ENCODE measurements at places on chromosomes 1 and 21. TPM values are rescaled to one million over a fixed set of nuclear protein-coding genes. Genes with fewer than 3 reads are reported as not detected.

- peaks cover 11% of the 10 kb centered on the region for H3K4me1 ChIP-seq
- no peaks in the 10 kb centered on the region for H3K36me3 ChIP-seq
- H3K27ac ChIP-seq: no peak overlapping the region
- H3K4me3 ChIP-seq: no peak overlapping the region
- H3K27me3 ChIP-seq: no peaks in the 10 kb centered on the region
- no peak for DNase-seq
Observed at GRCh38 chr1:235275223-235275622, 52.8 kb downstream of the ARID4B start.

GRCh38 chr1:6180707-6181311 lies 688 bp upstream of the CHD5 start:
- no peak overlapping the region for H3K4me3 ChIP-seq
- DNase-seq: peak; percentile 40
- H3K36me3 ChIP-seq: no peaks in the 10 kb centered on the region
- H3K27ac ChIP-seq: no peak overlapping the region

DNA sequence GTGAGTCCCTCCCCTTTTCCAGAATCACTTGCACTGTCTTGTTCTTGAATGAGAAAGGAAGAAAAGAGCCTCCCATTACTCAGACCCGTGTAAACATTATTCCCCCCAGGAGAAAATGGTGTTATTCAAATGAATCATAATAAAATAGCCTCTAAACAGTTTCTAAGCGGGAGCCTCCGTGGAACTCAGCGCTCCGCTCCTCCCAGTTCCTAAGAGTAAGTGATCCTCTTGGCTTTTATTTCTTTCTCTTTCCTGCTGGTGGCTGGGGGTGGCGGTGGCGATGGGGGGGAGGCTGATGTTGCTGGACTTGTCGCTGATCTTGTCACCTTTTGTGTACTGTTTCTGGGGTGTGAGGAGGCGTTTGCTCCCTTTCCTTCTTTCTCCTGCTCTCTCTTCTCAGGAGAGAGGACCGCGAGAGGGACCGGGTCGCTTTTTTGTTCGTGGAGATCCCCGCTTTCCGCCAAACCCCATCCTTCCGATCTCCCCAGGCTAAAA lies 781 bp downstream of the PROX1 start:
- H3K4me3 ChIP-seq: peak overlapping the region; percentile 53
- no peaks in the 10 kb centered on the region for H3K36me3 ChIP-seq
- H3K4me1 ChIP-seq: peaks cover 11% of the 10 kb centered on the region
- H3K27me3 ChIP-seq: no peaks in the 10 kb centered on the region

The C1orf185 gene
- polyA plus RNA-seq: not detected

The DCAF6 gene
- 51.1 TPM for polyA plus RNA-seq

The MARK1 gene
- 1.2 TPM for polyA plus RNA-seq

DNA sequence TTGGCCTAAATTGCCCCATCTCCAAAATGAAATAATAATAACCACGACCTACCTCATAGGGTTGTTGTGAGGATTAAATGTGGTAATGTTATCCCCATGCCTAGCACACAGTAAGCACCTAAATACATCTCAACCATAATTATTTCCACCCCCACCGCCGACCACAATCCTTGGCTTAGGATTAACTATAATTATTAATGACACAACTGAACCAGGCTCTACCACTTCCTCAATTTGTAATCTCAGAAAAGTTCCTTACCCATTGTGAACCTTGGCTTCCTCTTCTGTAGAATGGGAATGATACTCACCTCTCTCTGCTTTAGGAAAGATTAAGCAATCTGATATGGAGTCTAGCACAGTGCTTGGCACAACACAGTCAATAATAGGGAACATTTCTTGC lies 44.3 kb upstream of the TACSTD2 start:
- H3K27ac ChIP-seq: no peak overlapping the region
- H3K36me3 ChIP-seq: no peaks in the 10 kb centered on the region
- H3K27me3 ChIP-seq: no peaks in the 10 kb centered on the region
- H3K4me1 ChIP-seq: no peaks in the 10 kb centered on the region

DNA sequence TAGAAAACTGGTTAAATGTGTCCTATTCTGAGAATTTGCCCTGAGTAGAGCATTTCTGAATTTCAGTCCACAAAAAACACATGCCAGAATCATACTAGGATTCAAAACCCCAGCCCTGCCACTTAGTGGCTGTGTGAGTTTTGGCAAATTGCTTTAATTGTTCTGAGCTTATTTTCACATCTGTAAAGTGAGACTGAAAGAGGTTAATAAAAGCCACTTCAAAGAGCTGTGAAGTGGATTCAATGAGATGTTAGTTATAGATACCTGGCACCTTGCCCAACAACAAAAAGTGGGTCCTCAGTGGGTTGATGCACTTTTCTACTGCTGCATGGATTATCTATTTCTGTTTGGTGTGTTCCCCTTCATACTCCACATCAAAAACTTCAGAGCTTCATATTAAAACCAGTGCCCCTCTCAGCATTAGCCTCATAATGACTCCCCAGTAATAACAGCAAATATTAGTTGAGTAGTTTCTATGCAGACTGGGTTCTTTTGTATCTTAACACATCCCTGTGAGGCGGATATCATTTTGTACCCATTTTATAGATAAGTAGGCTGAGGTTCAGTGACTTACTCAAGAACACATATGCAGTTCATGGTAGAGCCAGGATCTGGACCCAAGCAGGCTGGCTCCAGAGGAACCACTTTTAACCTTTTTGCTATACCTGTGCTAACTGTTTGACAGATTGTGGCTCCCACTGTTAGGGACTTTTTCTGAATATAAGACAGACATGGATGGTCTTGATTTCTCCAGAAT lies 14.2 kb upstream of the ADORA3 start:
- H3K27ac ChIP-seq: no peak overlapping the region
- no peak for DNase-seq
- H3K4me3 ChIP-seq: no peak overlapping the region

The S100B gene
- 16.8 TPM for polyA plus RNA-seq

DNA sequence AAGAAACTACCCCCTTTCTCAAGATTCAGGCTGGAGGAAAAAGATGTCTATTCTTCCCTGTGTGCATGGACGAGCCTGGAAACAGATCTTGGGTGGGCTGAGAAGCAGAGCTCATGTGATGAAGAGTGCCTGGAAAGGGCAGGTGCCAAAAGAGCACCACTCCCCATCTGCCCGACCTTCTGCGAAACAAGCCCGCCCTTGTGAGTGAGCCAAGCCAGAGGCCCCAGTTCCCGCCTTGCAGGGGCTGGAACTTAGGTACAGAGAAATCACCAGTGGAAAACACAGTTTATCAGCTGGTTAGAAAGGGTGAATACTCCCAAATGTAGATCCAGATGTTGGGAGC lies 26.7 kb upstream of the A3GALT2 start:
- no peaks in the 10 kb centered on the region for H3K36me3 ChIP-seq
- H3K27me3 ChIP-seq: no peaks in the 10 kb centered on the region
- peak overlapping the region; percentile 87 for H3K4me3 ChIP-seq
- peak; percentile 64 for DNase-seq
- peak overlapping the region; percentile 90 for H3K27ac ChIP-seq

The RERE gene
- 36.7 TPM for polyA plus RNA-seq

DNA sequence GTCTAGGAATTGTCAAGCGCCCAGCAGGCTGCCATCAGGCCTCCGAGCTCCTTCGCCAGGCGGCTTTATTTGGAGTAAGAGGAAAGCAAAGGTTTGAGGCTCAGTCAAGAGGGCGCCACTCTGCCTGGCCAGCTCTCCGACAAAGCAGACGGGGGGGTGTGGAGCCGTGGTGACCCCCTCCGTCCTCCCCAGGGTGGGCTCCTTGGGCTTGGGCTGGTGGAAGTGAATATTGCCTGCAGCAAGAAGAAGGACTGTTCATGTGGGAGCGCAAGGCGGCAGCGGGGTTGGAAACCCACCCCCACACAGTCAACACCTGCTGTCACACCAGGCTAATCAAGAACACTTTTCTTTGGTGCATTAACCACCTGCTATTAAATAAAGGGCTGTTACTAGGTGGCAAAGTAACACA lies 14.6 kb downstream of the EPHX1 start:
- H3K27me3 ChIP-seq: no peaks in the 10 kb centered on the region
- no peak overlapping the region for H3K4me3 ChIP-seq
- H3K36me3 ChIP-seq: no peaks in the 10 kb centered on the region
- H3K4me1 ChIP-seq: peaks cover 53% of the 10 kb centered on the region

- no peaks in the 10 kb centered on the region for H3K27me3 ChIP-seq
- peaks cover 21% of the 10 kb centered on the region for H3K4me1 ChIP-seq
- H3K27ac ChIP-seq: no peak overlapping the region
- no peak for DNase-seq
- H3K4me3 ChIP-seq: peak overlapping the region; percentile 37
Observed at GRCh38 chr1:2545754-2546514, 10.2 kb upstream of the TNFRSF14 start.

The FAM151A gene
- 0.06 TPM for polyA plus RNA-seq

GRCh38 chr1:152182944-152183361 lies 23.9 kb upstream of the RPTN start:
- no peaks in the 10 kb centered on the region for H3K4me1 ChIP-seq
- DNase-seq: no peak
- H3K27ac ChIP-seq: no peak overlapping the region
- no peak overlapping the region for H3K4me3 ChIP-seq
- no peaks in the 10 kb centered on the region for H3K36me3 ChIP-seq

DNA sequence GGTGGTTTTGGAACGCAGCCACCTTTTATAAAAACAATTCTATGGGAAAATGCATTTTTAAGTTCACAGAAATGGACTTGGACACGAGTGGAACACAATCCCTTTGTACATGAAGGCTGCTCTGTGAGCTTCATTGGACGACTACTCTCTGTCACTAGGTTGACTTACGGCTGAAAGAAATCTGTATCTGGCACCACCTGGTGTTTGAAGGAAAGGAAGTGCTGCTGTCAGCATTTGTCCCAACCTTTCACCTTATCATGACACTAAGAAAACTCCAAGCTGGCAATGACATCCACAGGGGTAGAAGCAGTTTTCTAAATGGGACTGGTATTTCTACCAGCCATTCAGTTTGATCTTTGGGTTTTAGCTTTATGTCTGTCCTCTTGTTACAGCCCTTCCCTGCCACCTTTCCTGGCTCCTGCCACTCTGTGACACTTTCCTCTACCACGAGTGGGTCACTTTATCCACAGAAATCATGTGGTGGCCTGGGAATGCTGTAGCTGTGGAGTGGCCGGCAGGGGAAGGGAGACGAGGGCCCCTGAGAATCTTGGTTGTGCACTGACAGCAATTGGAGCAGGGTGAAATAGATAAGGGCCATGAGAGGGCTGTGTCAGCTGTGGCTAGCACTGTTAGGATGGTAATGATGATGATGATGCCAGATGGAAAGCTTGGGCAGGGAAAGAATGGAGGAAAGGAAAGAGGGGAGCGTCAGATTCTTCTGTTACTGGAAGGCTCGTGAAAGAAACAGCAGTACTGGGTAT lies 85.2 kb downstream of the TBX19 start:
- no peaks in the 10 kb centered on the region for H3K27me3 ChIP-seq
- DNase-seq: no peak
- H3K36me3 ChIP-seq: no peaks in the 10 kb centered on the region
- H3K27ac ChIP-seq: no peak overlapping the region
- H3K4me1 ChIP-seq: no peaks in the 10 kb centered on the region

The CRYAA gene
- not detected for polyA plus RNA-seq

DNA sequence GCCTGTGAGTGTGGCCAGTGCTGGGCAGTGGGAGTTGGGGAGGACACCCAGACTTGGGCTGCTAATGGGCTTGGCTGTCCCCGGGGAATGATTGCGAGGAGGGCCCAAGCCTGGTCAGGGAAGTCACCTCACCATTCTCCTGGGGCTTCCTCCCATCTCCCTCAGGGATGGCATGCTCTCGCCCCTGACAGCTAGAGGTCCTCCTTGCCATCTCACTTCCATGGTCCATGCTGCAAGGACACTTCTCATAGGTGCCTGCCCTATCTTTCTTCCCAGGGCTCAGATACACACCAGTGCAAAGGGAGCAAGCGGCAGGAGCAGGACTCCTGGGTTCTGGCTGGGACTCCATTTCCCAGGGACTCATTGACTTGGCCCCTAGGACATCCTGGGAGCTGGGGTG lies 4.1 kb downstream of the NTRK1 start:
- no peak overlapping the region for H3K27ac ChIP-seq
- no peaks in the 10 kb centered on the region for H3K36me3 ChIP-seq
- H3K4me3 ChIP-seq: no peak overlapping the region
- peaks cover 2% of the 10 kb centered on the region for H3K4me1 ChIP-seq
- H3K27me3 ChIP-seq: peaks cover 9% of the 10 kb centered on the region

DNA sequence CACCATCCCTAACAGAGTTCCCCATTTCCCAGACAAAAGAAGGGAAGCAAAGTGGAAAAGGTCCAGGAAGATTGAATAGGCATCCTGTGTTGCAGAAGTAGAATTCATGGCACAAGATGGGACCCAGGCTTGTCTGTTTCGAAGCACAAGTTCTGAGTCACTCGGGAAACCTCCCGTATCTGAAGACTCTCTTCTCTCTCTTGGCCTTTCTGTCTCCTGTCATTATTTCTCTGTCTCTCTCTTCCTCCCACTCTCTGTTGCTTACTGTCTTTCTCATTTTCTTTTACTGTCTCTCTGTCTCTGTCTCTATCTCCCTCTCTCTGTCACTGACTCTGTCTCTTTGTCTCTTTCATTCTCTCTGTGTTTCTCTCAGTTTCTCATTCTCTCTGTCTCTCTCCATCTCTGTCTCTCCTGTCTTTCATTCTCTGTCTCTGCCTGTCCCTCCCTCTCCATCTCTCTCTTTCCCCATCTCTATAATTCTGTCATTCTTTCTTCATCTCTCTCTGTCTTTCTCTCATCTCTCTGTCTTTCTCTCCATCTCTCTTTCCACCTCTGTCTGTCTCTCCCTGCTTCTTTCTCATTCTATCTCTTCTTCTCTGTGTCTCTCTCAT lies 23.7 kb downstream of the RNF187 start:
- DNase-seq: no peak
- H3K36me3 ChIP-seq: no peaks in the 10 kb centered on the region
- H3K27ac ChIP-seq: no peak overlapping the region
- no peak overlapping the region for H3K4me3 ChIP-seq
- H3K4me1 ChIP-seq: no peaks in the 10 kb centered on the region

The OR2L5 gene
- not detected for polyA plus RNA-seq

- H3K36me3 ChIP-seq: no peaks in the 10 kb centered on the region
- H3K4me1 ChIP-seq: no peaks in the 10 kb centered on the region
- H3K4me3 ChIP-seq: no peak overlapping the region
- no peaks in the 10 kb centered on the region for H3K27me3 ChIP-seq
Observed at GRCh38 chr1:50208315-50208714, 99.6 kb downstream of the ELAVL4 start.

- H3K27ac ChIP-seq: no peak overlapping the region
- DNase-seq: no peak
- no peaks in the 10 kb centered on the region for H3K36me3 ChIP-seq
- no peaks in the 10 kb centered on the region for H3K4me1 ChIP-seq
Observed at GRCh38 chr1:85146972-85147359, 53.9 kb downstream of the SYDE2 start.

The SLC39A1 gene
- 121 TPM for polyA plus RNA-seq

DNA sequence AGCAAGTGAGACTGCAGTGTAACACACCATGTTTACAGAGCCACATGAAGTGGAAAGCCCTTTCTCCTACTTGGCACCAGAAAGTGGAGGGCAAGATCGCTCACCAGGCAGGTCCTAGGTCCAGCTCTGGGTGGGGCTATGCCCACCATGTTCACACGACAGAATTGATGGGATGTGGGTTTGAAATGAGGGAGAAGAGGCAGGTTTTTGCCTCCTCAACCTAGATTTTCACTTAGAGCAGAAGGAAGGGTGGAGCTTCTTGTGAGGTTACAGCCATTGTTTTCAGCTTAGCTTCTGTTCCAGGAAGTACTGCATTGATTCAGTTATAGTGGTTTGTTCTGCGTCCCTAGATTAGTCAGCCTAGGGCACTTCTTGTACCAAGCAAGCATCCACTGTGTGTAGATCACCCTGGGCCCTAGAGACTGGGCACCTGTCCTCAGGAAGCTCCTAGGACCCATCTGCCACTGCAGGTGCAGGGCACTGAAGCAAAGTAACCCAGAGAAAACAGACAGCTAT lies 2.3 kb downstream of the CD53 start:
- H3K4me1 ChIP-seq: no peaks in the 10 kb centered on the region
- no peaks in the 10 kb centered on the region for H3K27me3 ChIP-seq
- H3K36me3 ChIP-seq: no peaks in the 10 kb centered on the region
- no peak overlapping the region for H3K4me3 ChIP-seq
- no peak overlapping the region for H3K27ac ChIP-seq
- no peak for DNase-seq
